ENCODE measurements at places on chromosomes 11 and 22.
A peak's percentile ranks its signal among the peaks of the same experiment; 100 is the strongest.

GRCh38 chr22:30290342-30291057 lies 1.2 kb upstream of the CASTOR1 start:
- DNase-seq: no peak

GRCh38 chr22:48370508-48371325 lies 1457.0 kb downstream of the BRD1 start:
- DNase-seq: peak; percentile 40

- DNase-seq: peak; percentile 74
Observed at GRCh38 chr11:72744474-72744873, 7.7 kb downstream of the ARAP1 start.

GRCh38 chr11:111357150-111358037 lies 21.7 kb downstream of the POU2AF1 start:
- no peak for DNase-seq

DNA sequence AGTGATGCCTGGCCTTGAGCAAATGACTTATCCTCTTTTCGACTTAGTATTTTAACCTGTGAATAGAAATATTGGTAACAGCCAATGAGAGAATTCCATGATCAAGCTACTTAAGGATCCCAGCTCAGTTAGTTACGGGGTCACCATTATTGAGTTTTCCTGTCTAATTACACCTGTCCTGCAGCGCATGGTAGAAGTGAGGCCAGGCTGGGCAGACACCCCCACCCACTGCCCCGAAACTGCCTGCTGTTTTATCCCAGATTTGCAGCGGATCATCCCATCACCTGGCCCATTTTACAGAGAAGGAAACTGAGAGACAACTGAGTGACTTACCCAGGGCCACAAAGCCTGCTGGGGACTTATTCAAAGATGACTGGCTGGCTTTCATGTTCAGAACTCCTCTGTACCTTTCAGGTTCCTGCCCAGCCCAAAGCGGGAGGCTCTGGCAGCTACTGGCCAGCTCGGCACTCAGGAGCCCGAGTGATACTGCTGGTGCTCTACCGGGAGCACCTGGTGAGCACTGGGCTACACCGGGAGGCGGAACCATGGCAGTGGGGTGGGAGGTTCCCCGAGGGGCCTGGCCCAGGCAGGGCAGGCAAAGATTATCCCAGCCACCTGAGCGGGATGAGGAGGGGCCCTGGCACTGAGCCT lies 1.4 kb downstream of the MUS81 start:
- peak; percentile 80 for DNase-seq

DNA sequence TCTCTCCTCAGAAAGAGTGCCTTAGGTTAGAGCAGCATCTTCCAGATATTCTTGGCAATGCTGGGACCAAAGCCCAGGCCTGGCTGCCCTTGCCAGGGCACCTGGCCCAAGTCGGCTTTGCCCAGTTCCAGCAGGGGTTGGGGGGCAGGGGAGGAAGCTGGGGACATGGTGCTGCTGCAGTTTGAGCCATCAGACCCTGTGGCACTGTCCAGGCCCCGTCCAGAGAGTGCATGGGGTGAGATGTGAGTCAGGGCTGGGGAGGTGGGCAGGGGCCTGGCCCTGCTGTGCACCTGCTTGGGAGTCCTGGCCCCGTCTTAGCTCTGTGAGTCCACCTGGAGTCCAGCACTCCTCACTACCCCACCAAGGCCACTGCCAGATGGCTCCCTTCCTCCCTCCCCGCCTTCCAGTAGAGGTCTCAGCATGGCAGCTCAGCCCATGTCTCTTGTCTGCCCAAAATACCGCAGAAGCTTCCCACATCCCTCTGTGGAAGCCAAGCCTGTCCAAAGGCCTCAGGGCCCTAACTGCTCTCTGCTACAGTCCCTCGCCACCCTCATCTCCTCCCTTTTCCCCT lies 16.6 kb downstream of the DERL3 start:
- DNase-seq: peak; percentile 66

- no peak for DNase-seq
Observed at GRCh38 chr11:28836285-28837081, 728.3 kb downstream of the METTL15 start.

DNA sequence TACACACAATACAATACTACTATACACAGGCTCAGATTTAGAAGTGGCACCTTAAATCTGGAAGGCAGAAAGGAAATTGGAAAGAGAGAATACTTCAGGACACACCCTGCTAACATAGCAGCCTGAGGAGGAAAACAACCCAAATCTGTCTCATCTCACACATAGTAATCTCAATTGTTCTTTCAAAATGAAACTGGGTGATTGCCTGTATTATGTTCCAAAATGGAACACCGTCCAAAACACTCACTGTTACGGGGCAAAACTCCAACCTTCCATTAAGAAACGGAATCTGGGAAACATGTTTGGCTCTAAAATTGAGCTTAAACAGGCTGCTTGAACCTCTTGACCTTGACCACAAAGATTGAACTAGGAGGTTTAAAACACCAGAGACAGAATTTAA lies 572.6 kb downstream of the OPCML start:
- no peak for DNase-seq

DNA sequence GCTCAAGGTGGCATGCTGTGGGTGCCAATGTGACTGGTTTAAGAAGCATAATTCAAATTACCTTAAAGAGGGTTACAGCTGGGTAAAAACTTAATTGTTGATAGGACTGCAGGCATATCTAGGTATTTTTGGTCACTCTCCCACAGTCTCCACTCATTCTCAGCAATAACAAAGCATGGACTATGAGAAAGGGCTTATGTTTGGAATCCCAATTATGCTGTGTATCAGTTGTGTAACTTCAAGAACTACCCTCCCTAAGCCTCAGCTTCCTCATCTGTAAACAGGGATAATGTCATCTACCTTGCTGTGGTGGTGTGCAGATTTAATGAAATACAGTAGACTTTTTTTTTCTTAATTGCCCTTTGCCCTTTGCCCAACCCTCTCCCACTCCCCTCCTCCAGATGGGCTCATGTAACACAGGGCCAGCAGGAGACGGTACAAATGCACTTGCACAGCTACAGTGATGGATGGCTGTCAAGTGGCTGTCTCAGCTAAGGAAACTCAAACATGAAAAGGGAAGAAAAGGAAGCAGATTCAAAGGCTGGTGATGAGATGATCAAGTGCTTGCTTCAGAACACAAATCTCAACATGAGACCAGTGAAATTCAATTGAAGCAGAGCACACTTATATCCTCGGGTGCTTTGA lies 37.6 kb downstream of the MAP6 start:
- DNase-seq: no peak

DNA sequence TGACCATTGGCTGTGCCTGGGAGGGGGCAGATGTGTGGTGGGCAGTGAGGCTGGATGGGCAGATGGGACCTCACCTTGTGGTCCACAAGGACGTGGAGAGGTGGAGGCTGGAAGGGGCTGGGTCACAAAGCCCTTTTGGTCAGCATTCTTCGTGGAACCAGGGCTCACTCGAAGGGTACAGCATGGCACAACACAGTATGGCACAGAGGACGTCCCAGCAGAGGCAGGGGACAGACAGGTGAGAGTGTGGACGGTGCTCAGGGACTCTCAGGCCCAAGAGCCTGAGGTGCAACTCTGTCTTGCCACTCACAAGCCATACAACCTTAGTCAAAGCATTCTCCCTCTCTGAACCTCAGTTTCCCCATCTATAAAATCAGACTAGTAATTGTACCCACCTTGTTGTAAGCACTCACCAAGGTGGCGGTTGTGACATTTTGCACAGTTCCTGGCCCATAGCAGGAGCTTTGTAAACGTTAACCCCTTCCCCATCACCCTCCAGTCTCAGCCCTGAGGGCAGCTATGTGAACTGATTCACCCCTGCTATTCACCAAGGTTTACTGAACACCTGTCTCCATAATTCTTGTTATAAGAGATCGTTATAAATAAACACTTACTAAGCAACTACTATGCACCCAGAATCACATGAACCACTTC lies 11.6 kb upstream of the TSKU start:
- DNase-seq: peak; percentile 19

GRCh38 chr22:38815842-38816241 lies 21.9 kb upstream of the DNAL4 start:
- DNase-seq: no peak

DNA sequence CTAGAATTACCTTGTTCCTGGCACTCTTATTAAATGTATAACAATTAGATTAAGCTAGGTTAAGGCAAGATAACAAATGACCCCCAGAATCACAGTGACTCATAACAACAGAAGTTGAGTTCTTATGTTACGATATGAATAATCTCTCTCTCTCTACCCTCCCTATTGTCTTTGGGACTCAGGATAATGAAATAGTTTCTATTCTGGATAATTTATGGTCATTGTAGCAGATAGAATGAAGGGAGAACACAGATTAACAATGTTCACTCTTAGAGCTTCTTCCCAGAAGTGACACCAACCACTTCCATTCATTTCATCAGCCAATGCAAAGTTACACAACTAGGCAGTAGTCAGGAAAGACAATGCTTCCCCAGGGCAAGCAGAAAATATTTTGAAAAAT lies 334.5 kb downstream of the C11orf87 start:
- DNase-seq: no peak

GRCh38 chr22:24463071-24463760 lies 31.9 kb upstream of the UPB1 start:
- DNase-seq: no peak

GRCh38 chr11:82507288-82507687 lies 226.4 kb downstream of the FAM181B start:
- DNase-seq: no peak

DNA sequence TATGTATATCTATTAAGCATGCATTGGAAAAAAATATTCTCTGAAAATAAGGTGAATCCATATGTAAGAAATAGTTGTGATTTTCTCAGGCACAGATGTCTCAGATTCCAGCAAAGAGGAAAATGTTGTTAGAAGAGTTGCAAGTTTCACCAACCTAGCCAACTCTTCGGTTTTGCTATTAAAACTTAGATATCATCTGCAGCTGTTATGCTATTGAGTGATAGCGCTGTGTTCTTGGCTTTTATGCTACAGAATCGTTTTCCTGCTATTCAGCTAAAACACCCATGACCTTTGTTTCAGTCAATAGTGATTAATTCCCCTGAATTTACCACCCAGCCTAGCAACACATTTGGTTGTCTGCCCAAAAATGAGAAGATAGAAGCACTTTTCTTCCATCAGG lies 795.6 kb upstream of the ANO3 start:
- no peak for DNase-seq

DNA sequence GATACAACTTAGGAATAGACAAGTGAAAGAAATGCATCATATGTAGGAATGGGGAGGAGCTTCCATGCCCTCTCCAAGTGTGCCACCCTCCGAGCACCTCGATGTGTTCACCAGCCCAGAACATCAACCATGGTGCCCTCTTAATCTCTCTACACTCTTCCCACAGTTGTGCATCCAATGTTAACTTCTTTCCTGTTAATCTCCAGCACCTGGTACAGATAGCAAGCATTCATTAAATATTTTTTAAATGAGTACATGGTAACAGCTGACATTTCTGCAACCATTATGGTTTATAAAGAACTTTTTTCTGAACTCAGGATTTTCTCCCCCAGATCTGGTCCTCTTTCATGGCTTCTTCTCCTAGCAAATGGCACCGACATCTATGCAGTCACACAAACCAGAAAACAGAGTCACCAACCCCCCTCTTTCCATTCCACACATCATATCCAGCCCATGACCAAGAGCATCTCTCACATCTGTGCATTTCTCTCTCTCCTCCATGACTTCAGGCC lies 118.1 kb upstream of the CLPB start:
- DNase-seq: no peak

- DNase-seq: peak; percentile 96
Observed at GRCh38 chr22:20429254-20430100, 8.1 kb downstream of the SCARF2 start.

DNA sequence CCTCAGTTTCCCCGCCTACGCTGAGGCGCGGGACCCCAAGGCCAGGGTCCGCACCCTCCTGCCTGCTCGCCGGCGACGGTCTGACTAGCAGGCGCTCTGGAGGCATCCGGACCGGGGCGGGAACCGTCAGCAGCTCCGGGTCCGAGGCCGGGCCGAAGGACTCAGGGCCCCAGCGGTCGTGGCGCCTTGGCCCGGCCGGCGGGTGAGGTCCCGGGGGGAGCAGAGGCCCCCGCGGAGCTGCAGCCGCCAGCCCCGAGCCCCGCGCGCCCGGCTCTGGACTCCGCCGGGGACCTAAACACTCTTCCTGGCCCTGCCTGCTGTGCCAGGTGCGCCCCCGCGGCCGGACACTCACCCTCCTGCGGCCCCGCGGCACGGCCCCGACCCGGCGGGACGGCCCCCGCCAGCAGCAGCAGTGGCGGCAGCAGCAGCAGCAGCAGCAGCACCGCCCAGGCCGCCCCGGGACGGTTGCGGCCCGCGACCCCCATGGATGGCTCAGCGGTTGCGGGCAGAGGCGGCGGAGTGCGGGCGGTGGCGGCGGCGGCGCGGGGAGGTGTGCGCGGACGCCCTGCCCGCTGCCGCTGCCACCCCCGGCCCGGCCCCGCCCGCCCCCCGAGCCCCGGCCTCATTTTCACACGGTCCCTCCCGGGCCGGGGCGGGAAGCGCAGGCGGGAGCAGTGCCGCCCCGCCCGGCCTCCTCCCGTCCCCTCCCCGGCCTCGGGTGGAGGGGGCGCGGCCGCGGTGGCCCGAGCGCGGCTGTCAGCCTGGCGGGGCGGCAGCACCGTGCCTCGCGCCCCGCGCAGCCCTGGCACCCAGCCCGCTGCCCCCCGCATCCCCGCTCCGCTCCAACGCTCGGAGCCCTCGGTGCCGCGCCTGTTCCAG lies at the start of gene SCUBE2:
Gene SCUBE2, minus strand, starts transcription at position 556 of the 879 bp plus-strand sequence. Its CDS starts 71 bp downstream, at position 485.
- DNase-seq: peak; percentile 71

DNA sequence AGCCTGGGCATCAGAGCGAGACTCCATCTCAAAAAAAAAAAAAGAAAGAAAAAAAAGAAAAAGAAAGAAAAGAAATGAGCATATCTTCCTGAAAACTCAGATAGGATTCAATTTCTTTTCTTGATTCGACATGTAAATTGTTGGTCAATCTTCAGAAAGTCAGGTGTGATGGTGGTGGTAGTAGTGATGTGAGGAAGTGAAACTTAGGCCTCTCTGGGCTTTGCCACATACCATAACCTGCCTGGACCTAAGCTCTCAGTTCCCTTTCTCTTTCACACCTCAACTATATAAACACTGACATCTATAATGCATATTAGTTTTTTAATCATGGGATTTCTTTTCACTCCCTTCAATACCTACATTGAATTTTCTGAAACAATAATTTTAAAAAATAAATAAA lies 98.0 kb upstream of the TBCEL start:
- DNase-seq: no peak

DNA sequence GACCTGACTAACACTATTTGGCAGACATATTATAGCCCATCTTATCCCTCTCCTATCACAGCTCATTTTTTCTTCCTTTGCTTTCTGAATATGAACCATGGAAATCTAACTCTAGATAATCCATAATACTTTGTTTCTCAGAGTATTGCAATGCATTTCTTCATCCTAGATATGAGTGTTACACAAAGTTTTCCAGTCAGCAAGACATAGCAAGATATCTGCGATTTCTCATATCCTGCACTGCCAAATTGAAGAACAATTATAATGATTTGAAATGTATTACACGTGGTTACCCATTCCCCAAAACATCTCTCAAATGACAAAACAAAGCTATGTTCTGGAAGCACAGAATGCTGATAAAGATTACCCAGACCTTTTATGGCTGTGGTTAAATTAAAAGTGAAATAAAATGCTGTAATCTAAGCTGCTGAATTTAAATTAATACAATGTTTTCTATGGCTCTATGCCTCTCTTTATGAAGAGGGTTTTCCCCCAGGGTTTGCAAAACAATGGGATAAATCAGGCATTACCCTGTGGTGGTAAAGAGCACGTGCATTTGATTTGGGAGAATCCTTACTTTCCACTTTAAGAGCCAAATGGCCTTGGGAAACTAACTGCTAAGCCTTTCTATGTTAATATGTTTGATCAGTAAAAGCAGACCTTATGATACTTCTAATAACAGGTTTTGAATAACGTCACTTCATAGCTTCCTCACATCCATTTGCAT lies 1291.0 kb upstream of the CNTN5 start:
- DNase-seq: no peak

- no peak for DNase-seq
Observed at GRCh38 chr22:24284747-24285203, 14.1 kb downstream of the SPECC1L start.
